ENCODE measurements at places on chromosomes 6 and 20. TPM values are rescaled to one million over a fixed set of nuclear protein-coding genes. Genes with fewer than 3 reads are reported as not detected.

The SLC22A2 gene
- polyA plus RNA-seq, result not detected

DNA sequence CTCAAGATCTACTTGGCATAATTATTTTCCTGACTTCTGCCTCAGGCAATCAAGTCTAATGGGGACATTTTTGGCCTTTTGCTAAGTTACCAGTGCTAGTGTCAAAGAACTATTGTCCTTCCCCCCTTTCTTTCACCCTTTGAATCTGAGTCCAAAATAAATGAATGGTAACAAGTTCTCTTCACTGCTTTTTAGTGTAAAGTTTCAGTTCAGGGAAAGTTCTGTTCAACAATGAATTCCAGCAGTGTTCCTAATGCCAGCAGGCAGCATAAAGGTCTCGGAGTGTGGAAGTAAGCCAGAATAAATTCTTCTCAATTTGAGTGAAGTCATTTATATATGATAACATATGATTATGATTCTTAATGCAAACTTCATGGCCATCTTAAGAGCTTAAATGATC is 20.8 kb upstream of the TSPYL1 start:
- H3K36me3 ChIP-seq, result no peaks in the 10 kb centered on the region
- DNase-seq, result no peak
- H3K4me3 ChIP-seq, result no peak overlapping the region
- no peak overlapping the region for H3K27ac ChIP-seq
- H3K27me3 ChIP-seq, result no peaks in the 10 kb centered on the region
- H3K4me1 ChIP-seq, result no peaks in the 10 kb centered on the region

DNA sequence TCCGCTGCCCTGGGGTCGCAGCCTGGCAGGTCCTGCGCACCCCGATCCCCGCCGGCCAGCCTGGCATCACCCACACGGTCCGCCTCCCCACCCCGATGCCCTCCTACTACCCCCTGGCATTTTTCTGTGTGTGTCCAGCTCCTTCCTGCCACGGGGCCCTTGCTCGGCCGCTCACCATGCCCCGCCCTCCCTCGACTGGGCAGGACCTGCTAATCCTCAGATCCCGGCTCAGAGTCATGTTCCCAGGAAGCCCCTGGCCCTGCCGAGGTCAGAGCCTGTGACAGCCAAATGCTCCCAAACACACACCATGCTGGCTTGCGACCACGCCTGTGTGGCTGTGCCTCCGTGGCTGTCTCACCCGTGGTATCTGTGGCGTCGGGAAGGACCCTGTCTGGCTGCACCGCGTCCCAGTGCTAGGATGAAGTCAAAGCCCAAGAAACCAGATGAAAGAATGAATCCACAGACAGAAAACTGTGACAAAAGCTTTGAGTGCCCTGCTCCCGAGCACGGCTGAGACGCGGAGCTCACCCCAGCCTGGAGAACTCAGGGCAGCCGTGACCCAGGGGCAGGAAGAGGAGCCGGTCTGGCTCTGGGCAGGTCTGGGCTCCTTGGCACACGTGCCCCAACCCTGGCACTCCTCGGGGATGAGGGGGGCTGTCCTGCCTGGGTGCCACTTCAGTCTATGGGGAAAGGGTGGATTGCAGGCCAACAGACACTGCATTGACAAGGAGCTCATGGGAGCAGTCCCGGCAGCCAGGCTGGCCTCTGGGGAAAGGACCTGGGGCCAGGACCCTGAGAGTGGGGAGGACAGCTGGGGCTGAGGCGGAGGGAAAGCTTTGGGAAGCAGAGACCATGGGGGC is 20.8 kb upstream of the SLCO4A1 start:
- DNase-seq, result no peak
- H3K4me1 ChIP-seq, result peaks cover 9% of the 10 kb centered on the region
- no peaks in the 10 kb centered on the region for H3K27me3 ChIP-seq
- H3K4me3 ChIP-seq, result no peak overlapping the region

The MCCD1 gene
- not detected for polyA plus RNA-seq

DNA sequence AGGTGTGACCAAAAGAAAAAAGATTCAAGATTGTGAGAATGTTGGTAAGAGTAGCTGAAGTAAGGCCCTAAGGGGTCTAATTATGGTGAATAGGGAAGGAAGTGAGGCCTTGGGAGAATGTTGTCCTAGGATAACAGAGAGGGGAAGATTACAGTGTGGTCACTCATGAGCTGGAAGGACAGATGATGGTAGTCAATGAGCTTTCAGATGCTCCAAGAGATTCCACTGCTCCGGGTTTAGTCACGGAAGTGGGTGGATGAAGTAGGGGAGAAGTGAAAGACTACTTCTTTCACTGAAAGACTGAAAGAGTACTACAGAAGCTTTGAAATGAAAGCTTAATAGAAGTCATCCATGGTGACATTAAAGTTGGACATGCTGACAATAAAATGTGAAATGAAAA is 108.5 kb downstream of the MMS22L start:
- no peak overlapping the region for H3K4me3 ChIP-seq
- H3K4me1 ChIP-seq, result no peaks in the 10 kb centered on the region
- no peak for DNase-seq

The KHDC3L gene
- polyA plus RNA-seq, result not detected

DNA sequence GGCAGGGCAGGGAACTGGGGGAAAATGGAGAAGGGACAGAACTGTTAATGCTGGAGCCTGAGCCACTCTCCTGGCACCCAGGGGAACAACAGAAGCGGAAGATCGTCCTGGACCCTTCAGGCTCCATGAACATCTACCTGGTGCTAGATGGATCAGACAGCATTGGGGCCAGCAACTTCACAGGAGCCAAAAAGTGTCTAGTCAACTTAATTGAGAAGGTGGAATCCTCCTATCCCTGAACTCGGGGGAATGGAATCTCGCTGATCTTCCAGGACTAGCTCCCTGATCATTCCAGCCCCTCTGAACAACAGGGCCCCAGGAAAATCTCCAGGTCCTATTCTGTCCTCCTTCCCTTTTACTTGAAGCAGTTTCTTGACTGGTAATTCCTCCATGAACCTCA is 2.0 kb downstream of the CFB start:
- no peak overlapping the region for H3K4me3 ChIP-seq
- peaks cover 22% of the 10 kb centered on the region for H3K4me1 ChIP-seq
- no peak for DNase-seq
- H3K27ac ChIP-seq, result no peak overlapping the region

DNA sequence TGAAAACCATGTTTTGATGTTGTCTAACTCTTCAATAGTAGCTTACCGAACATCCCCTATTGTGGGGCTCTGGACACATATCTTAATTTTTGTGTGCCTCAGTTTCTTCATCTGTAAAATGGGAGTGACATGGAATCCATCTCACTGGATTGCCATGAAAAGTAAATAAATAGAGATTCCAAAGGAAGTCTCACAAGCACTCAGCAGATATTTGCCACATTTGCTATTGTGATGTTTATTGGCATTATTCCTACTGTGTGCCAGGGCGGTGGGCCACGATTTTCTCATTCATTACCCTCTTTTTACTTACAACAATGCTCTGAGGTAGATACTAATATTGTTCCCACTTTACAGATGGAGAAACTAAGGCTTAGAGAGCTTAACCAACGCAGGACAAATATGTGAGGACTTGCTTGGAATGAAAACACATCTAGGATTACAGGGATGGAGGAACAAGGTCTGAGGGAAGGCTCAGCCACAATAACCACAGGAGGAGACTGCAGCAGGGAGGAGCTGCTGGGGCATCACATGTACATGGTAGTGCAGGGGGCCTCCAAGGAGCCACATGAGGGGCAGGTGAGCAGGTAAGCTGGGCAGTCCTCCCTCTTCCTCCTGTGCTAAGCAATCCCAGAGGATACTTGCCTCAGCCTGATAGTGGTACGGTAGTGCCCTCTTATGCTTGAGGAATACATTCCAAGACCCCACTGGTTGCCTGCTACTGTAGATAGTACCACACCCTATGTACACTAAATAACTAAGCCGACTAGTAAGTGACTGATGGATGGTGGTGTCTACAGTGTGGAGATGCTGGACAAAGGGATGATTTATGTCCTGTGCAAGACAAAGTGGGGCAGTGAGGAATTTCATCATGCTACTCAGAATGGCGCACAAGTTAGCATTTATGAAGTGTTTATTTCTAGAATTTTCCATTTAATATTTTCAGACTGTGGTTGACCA is 176.9 kb downstream of the FOXA2 start:
- DNase-seq, result no peak
- H3K27me3 ChIP-seq, result no peaks in the 10 kb centered on the region
- no peak overlapping the region for H3K4me3 ChIP-seq
- H3K27ac ChIP-seq, result no peak overlapping the region

The SMOC2 gene
- polyA plus RNA-seq, result not detected

DNA sequence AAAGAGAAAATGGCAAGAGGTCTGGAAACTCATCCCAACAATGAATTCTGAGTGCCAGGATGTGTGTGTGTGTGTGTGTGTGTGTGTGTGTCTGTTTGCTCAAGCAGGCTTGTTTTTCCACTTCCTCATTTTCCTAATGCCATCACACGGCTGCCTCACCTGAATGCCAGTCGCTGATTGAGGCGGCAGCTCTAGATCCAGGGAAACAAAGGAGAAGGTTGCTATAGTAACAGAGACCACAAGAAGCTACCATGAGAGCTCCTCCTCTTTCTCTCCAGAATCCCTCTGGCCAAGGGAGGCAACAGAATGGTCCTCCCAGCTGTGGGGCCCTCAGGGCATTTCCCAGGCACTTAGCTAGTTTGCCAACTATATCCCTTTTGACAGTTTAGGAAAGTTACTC is 241.1 kb upstream of the TSHZ2 start:
- H3K36me3 ChIP-seq, result no peaks in the 10 kb centered on the region
- no peaks in the 10 kb centered on the region for H3K27me3 ChIP-seq
- H3K4me3 ChIP-seq, result no peak overlapping the region
- H3K4me1 ChIP-seq, result no peaks in the 10 kb centered on the region
- no peak for DNase-seq

GRCh38 chr6:30813631-30814145 is 69.3 kb upstream of the IER3 start:
- H3K4me1 ChIP-seq, result peaks cover 17% of the 10 kb centered on the region
- H3K4me3 ChIP-seq, result no peak overlapping the region
- H3K27ac ChIP-seq, result peak overlapping the region; percentile 70

The MAS1 gene
- polyA plus RNA-seq, result not detected

Data from IMR-90 (cell line).